ENCODE measurements at places on chromosomes 13 and 19.

DNA sequence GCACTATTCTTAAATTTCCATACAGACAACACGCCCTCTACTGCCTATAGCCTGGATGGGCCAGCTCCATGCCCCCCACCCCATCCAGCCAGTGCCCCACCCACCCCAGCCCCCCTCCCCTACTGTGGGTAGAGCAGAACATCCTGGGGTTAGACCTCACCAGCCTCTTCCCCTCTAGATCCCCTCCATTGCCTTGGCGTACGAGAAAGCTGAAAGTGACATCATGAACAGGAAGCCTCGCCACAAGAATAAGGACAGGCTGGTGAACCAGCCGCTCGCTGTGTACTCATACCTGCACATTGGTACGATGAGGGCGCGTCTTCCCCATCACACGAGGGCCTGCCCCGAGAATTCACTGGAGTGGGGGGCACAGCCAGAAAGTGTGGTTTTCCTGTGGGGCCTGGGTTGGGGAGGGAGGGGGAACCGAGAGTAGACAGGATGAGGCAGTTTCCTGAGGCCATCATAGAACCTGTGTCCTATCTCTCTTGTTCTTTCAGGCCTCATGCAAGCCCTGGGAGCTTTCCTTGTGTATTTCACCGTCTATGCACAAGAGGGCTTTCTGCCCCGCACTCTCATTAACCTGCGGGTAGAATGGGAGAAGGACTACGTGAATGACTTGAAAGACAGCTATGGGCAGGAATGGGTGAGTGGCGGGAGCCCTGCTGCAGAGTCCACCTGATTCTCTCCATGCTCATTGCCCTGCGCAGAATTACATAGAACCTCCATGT is 29.1 kb downstream of the ATP12A start:
- peak; percentile 53 for DNase-seq

GRCh38 chr13:95480131-95480545 is 72.4 kb upstream of the CLDN10 start:
- DNase-seq: no peak

- no peak for DNase-seq
These were observed 25.8 kb downstream of the ABCC4 start for GRCh38 chr13:95275322-95276036.

- DNase-seq: peak; percentile 52
These were observed at the start of gene GIPR for GRCh38 chr19:45667620-45668341. TSS of gene GIPR (plus strand) at chr19:45668221. CDS start at chr19:45669521, 1,300 bp downstream.

- no peak for DNase-seq
These were observed 9.2 kb downstream of the UBE2S start for GRCh38 chr19:55398200-55398925.

- no peak for DNase-seq
These were observed 22.6 kb downstream of the CHST8 start for GRCh38 chr19:33644284-33644836.

DNA sequence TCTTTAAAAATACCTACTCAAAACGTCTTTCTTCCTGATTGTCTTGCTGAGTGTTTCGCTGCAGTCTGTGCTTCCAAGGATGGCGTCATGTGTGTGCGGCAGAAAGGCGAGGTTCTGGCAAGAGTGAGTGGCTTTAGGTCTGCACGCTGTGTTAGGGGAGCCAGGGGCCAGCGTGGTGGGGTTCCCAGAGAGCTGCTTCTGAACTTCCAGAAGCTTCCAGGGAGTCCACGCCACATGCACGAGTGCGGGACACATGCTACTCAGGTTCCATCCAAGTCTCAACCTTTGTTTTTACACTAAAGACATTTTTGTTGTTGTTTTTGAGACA is 67.9 kb downstream of the ATP11A start:
- no peak for DNase-seq

- no peak for DNase-seq
These were observed 2.0 kb downstream of the SLC8A2 start for GRCh38 chr19:47469719-47470118.

GRCh38 chr13:21930536-21930935 is 259.7 kb downstream of the FGF9 start:
- DNase-seq: no peak

GRCh38 chr13:26053418-26053980 is 1.7 kb upstream of the SHISA2 start:
- DNase-seq: no peak

DNA sequence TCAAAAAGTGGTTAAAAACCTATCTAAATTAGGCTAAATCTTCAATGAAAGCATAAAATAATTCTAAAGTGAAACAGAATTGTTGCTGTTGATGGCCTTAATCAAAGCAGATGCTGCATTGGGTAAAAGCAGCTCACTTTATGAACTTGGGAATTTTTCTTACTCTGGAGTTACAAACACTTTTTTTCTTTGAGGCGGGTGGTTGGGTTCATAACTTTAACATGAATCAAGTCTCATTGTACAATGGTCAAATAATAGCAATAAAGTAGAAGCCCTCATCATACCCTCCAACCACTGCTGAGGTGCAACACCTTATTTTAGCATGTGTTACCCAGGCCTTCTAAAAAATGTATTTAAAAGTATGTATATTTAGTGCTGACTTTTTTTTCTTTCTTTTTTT is 29.1 kb downstream of the NUP58 start:
- DNase-seq: no peak

- DNase-seq: no peak
These were observed 572.5 kb downstream of the LIG4 start for GRCh38 chr13:107642831-107643230.

GRCh38 chr13:104045907-104046306 is 979.7 kb upstream of the SLC10A2 start:
- no peak for DNase-seq

- DNase-seq: peak; percentile 44
These were observed 27.3 kb downstream of the LRFN3 start for GRCh38 chr19:35963514-35963913.

- DNase-seq: no peak
These were observed 56.1 kb upstream of the FREM2 start for GRCh38 chr13:38630780-38631179.

- DNase-seq: no peak
These were observed 19.2 kb downstream of the C13orf42 start for GRCh38 chr13:51091839-51092238.

DNA sequence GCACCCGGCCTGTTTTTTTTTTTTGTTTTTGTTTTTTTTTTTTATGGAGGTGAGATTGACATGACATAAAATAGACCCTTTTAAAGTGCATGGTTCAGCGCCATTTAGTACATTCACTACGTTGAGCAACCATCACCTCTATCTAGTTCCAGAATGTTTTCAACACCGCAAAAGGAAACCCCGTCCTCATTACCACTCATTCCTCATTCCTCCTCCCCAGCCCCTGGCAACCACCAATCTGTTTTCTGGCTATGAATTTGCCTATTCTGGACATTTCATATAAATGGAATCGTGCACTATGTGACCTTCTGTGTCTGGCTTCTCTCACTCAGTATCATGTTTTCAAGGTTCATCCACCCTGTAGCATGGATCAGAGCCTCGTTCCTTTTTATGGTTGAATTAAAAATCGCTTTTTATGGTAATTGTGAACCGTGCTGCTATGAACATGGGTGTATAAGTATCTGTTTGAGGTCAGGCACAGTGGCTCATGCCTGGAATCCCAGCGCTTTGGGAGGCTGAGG is 9.9 kb upstream of the ADGRE5 start:
- no peak for DNase-seq

GRCh38 chr19:17376935-17377600 is at the start of gene PLVAP:
TSS of gene PLVAP (minus strand) at chr19:17377342. CDS start at chr19:17377288, 54 bp downstream.
- no peak for DNase-seq

DNA sequence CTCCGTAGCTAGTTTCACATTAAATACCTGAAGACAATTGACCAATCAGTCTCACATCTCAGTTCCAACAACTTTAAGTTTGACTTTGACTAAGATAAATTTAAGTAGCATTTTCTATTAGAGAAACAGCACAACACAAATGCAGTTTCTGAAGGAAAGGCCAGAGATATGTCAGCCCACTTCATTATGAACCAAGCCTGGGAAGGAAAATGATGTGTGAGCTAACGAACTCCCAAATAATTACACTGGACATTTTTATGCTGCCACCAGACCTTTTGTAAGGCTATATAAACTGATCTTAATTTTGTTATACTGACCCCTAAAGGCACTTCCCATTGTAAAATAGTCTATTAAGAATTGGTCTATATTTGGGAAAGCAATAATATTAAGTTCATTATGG is 57.9 kb upstream of the DACH1 start:
- no peak for DNase-seq

GRCh38 chr19:44841231-44841630 is 4.9 kb upstream of the NECTIN2 start:
- no peak for DNase-seq

- no peak for DNase-seq
These were observed 16.2 kb downstream of the KRTDAP start for GRCh38 chr19:35474104-35474503.
